ENCODE measurements at places on chromosomes 5 and 9. TPM values are rescaled to one million over a fixed set of nuclear protein-coding genes. Genes with fewer than 3 reads are reported as not detected.
A peak's percentile ranks its signal among the peaks of the same experiment; 100 is the strongest.

PALM2AKAP2 gene
- 101 TPM for total RNA-seq

NOTCH1 gene
- 40.4 TPM for total RNA-seq

TMEM250 gene
- total RNA-seq = 29.1 TPM

SLC6A18 gene
- not detected for total RNA-seq

PFN3 gene
- total RNA-seq = not detected

PRR7 gene
- 2.0 TPM for total RNA-seq

CNTNAP3 gene
- total RNA-seq = 15.9 TPM

COL15A1 gene
- 126 TPM for total RNA-seq

EFNA5 gene
- total RNA-seq = 10.2 TPM

CHSY3 gene
- total RNA-seq = 4.9 TPM

C9orf50 gene
- not detected for total RNA-seq

LHX6 gene
- 8.3 TPM for total RNA-seq

SLC27A6 gene
- not detected for total RNA-seq

AQP7 gene
- 4.6 TPM for total RNA-seq

EDIL3 gene
- 117 TPM for total RNA-seq

CKS2 gene
- total RNA-seq = 4.1 TPM

- no peak for DNase-seq
Measured at GRCh38 chr9:110104261-110104809, 103.6 kb downstream of the C9orf152 start.

DNA sequence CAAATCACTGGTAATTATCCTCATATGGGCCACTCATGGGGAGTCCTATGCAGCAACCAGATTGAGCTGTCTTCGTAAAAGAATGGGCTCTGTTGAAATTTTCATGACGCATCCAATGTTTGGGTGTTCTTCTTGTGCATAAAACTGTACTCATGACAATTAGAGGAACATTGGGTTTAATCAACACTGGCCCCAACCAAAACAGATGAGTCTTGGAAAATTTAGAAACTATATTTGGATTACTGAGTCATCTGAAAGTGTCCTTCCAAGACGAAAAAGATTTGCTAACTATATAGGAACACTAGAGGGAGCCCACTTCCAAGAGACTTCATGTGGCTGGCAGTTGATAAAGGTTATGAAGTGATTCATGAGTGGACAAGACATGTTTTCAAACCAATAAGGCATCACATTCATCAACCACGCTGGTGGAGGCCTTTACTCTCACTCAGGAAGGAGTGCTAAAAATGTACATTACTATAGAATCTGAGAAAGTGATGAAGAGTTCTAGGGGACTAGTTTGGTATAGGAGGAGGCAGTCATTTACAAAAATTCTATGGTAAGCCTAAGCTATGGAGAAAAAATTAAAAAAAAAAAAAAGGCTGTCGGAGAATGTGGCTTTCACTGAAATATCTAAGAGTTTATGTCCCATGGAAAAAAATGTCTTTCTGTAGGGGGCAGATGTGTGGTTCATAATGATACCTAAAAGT lies 313.5 kb downstream of the PRDM9 start:
- no peak for DNase-seq

- no peak for DNase-seq
Measured at GRCh38 chr5:167064198-167064776, 1227.2 kb upstream of the WWC1 start.

GRCh38 chr9:77456829-77457437 lies 191.2 kb downstream of the GNA14 start:
- peak; percentile 94 for DNase-seq

DNA sequence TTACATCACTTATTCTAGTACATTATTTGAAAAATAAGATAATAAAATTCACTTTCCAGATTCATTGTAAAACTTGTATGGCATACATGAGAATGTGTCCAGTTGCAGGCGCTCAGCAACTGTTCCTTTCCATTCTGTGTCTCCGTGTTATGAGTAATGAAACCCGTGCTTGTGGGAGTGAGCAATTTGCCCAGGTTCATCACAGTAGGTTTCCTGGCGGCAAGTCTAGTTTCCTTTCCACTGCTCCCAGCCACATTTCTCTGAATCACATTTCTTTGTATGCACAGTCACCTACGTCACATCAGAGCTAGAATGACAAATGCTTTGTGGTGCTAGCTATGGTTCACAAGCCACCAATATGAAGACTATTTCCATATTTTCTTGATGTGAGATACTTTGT lies 39.9 kb downstream of the MOCS2 start:
- no peak for DNase-seq

DNA sequence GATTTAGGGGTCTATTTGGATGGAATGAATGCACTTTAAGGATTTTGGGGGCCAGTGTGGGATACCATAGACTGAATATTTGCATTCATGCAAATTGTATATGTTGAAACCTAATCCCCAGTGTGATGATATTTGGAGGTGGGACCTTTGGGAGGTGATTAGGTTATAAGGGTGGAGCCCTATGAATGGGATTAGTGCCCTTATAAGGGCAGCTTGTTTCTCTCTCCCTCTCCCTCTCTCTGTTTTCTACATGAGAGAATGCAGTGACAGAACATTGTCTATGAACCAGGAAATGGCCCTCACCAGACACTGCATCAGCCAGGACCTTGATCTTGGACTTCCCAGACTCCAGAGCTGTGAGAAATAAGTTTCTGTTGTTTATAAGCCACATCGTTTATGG lies 166.1 kb downstream of the MED10 start:
- DNase-seq = no peak

- no peak for DNase-seq
Measured at GRCh38 chr5:80714570-80715298, 60.0 kb upstream of the DHFR start.

DNA sequence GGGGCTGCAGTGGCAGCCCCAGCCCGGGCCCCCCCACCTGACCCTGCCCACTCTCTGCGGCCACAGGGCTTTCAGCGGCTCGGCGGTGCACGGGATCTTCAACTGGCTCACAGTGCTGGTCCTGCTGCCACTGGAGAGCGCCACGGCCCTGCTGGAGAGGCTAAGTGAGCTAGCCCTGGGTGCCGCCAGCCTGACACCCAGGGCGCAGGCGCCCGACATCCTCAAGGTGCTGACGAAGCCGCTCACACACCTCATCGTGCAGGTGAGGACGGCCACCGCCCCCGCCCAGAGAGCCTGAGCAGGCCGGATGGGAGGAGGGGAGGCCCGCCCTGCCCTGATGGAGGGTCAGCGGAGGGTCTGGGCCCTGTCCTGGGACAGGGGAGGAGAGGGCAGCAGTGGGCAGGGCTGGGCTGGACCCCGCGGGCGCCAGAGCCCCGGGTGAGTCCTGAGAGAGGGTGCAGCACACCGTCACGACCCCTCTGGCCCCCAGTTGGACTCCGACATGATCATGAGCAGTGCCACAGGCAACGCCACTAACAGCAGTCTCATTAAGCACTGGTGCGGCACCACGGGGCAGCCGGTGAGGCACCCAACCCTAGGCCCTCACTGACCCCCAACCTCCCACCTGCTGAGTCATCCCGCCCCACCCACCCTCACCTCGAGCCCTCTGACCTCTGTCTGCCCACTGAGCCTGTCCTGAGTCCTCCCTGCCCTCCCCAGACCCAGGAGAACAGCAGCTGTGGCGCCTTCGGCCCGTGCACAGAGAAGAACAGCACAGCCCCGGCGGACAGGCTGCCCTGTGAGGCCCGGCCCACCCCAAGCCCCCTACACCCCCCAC lies 2.7 kb downstream of the SLC34A3 start:
- no peak for DNase-seq

DNA sequence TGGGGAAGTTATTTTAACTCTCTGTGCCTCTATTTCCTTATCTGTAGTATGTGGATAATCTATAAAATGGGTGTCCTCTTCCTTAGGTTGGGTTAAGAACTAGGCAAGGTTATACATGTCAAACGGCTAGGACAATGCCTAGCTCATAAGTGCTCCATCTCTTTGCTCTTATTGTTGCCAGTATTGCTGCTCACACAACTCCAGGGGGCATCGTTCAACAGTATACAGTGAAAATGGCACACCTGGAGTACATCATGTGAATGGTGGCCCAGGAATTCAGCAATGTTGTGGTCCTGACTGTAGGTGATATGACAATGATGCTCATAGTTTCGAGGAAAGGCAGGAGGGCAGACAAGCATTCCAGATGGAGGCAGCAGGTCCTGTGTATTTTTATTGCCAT lies 30.1 kb downstream of the SLIT3 start:
- DNase-seq = no peak

- no peak for DNase-seq
Measured at GRCh38 chr5:120538149-120538548, 74.0 kb downstream of the PRR16 start.

GRCh38 chr9:32589083-32589723 lies 16.2 kb upstream of the NDUFB6 start:
- DNase-seq = no peak

DNA sequence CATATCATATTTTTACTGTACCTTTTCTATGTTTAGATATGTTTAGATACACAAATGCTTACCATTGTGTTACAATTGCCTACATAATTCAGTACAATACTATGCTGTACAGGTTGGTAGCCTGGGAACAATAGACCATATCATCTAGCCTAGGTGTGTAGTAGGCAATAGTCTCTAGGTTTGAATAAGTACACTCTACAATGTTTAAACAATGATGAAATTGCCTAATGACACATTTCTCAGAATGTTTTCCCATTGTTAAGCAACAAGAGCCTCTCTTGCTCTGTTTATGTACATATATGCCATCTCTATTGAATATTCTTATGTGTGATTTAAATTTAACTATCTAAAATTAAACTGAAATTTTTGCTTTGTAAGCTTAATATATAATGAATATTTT lies 209.6 kb upstream of the ST8SIA4 start:
- no peak for DNase-seq

- no peak for DNase-seq
Measured at GRCh38 chr9:126965541-126966428, 51.2 kb downstream of the RALGPS1 start.

GRCh38 chr5:8577792-8578191 lies 708.8 kb downstream of the MTRR start:
- no peak for DNase-seq

DNA sequence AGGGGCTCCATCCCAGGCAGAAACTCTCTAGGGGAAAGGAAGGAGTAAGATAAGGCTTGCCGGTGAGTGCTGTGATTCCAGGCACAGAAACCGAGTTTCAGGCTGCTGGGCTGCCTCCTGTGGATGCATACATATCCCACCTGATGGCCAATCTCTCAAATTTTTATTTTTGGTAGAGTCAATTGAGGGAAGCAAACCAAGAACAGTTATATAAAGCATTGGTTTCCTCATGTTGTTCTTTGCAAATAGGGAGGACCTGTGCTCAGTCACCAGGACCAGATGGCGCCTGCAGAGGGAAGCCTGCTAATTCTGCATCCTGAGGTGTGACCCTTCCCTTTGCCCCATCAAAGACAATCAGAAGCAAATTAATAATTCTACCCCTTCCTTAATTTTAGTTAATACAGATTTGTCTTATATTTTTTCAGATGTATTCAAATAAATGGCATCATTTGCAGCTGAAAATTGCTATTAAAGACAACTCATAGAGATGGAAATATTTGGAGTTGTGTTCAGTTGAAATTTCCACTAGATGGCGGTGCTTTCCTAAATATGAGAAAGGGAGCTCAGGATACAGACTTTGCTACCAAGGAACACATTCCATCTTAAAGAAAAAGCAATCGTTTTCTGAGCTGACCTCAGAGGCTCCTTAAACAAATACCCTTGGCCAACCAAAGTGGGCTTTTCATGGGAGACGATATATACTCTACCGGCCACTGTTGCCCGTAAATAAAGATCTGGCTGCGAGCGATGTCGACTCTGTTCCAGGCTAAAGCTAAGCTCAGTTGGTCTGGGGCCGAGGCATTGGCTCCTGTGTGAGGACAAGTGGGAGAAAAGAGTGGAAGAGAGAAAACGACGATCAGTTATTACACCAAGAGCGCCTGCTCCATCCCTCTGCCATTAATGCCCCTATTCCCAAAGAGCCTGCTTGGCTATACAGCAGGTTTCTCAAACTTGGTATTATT lies 225.7 kb upstream of the KLF9 start:
- DNase-seq = no peak

GRCh38 chr9:16784002-16784401 lies 86.5 kb downstream of the BNC2 start:
- DNase-seq = no peak

DNA sequence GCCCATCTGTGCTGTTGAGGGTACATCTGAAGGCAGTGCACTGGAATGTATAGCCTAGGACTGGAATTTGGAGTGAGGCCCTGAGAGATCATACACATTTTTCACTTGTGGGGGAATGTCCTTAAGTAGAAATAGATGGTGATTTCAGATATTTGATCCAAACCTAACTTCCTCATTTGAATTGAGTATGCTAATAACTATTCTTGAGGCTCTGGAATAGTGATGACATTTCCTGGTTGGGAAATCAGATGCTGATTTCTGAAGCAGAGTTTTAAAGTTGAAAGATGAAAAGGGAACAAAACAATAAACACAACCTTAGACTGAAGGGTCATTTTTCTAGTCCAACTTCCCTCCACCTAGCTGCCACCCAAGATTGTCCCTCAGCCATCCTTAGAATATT lies 163.0 kb upstream of the CCDC152 start:
- no peak for DNase-seq

GRCh38 chr5:81942746-81943145 lies 29.1 kb upstream of the ATG10 start:
- DNase-seq = no peak

- DNase-seq = no peak
Measured at GRCh38 chr5:65539827-65540226, 23.1 kb downstream of the CENPK start.

- no peak for DNase-seq
Measured at GRCh38 chr5:61327760-61328753, 4.0 kb upstream of the ZSWIM6 start.

GRCh38 chr5:177343777-177344176 lies 7.7 kb downstream of the LMAN2 start:
- no peak for DNase-seq

DNA sequence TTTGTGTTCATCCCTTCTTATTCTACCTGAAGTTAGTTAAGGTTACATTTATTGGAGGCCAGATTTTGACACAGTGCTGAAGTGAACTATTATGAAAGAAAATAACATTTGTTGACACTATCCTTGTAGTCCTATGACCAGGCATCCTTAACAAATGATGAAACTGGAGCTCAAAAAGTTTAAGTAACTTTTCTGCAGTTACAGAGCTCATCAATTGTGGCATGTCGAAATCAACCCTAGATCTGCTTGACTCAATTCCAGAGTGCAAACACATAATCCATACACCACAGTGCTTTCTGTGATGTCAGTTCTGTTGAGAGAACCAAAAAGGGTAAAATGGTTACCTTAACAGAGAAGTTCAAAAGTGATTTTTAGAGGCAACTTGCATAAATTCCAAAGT lies 28.6 kb downstream of the KCNN2 start:
- DNase-seq = no peak

GRCh38 chr9:14399756-14400657 lies 86.1 kb upstream of the NFIB start:
- no peak for DNase-seq

Data from posterior vena cava (tissue), 2 donors.